ENCODE measurements at places on chromosomes 2 and 18.

- no peaks in the 10 kb centered on the region for H3K27me3 ChIP-seq
- H3K27ac ChIP-seq = no peak overlapping the region
Observed at GRCh38 chr18:5937795-5938194, 42.5 kb upstream of the TMEM200C start.

DNA sequence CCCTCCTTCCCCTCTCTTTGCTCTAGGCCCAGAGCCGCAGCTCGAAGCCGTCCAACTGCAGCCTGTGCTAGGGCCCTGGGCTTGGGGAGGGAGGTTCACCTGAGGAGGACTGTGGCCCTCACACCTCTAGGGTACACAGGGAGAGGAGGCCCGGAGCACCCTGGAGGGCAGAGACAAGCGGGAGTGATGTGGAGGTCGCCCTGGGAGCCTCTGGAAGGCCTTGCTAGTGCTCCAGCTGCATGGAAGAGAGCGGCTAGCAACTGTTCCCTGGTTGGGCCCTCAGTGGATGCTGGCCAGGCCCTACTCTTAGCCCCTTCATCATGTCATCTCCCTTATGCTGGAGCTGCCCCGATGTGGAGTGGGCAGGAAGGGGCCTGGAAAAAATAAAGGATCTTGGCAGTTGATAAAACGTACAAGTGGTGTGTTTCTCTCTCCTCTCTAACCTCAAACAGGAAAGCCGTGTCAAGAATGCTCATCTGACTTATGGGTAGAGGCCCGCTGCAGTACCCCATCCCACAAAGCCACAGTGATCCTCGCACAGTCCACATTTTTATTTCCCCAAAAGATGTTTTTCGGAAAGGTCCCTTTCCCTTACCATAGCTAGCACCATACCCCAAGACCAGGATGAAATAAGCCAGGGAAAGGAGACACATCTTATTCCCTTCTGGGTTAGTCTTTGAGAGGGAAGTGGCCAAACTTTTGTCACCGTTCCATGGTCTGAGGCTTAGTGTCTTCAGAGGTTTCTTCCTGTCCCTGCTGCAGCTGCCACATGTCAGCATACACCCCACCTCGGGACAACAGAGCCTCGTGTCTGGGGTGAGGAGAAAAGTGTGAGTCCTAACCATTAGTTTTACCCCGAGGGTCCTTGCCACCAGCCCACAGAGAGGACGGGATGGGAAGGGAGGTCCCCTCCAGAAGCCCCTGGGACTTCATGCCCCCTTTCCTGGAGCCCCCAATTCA, 2.9 kb downstream of the ZFAND2B start:
- no peaks in the 10 kb centered on the region for H3K27me3 ChIP-seq
- DNase-seq = no peak
- peaks cover 21% of the 10 kb centered on the region for H3K36me3 ChIP-seq
- peaks cover 15% of the 10 kb centered on the region for H3K4me1 ChIP-seq
- H3K27ac ChIP-seq = no peak overlapping the region
- no peak overlapping the region for H3K4me3 ChIP-seq

GRCh38 chr18:31380912-31381311, 4.3 kb downstream of the DSG4 start:
- H3K27ac ChIP-seq = no peak overlapping the region
- no peaks in the 10 kb centered on the region for H3K27me3 ChIP-seq
- H3K4me1 ChIP-seq = no peaks in the 10 kb centered on the region
- DNase-seq = no peak

DNA sequence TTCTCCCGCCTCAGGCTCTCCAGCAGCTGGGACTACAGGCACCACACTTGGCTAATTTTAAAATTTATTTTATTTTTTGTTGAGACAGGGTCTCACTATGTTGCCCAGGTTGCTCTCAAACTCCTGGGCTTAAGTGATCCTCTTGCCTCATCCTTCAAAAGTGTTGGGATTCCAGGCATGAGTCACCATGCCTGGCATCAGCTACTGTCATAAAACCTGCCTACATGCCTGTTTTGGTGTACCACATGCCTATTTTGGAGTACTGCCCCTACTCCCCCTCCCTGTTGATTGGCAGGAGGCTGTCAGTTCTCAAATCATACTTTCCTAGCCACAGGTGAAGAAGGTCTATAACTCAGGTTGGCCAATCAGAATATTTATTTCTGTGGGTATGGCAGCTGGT, 64.0 kb downstream of the CHST9 start:
- DNase-seq = no peak
- H3K27ac ChIP-seq = no peak overlapping the region
- no peaks in the 10 kb centered on the region for H3K4me1 ChIP-seq
- no peak overlapping the region for H3K4me3 ChIP-seq
- H3K36me3 ChIP-seq = no peaks in the 10 kb centered on the region

GRCh38 chr2:127566139-127566417, 30.6 kb downstream of the MYO7B start:
- no peak for DNase-seq
- no peak overlapping the region for H3K4me3 ChIP-seq
- peaks cover 45% of the 10 kb centered on the region for H3K4me1 ChIP-seq
- H3K27me3 ChIP-seq = no peaks in the 10 kb centered on the region

GRCh38 chr2:233036162-233036838, 3.8 kb downstream of the NEU2 start:
- no peaks in the 10 kb centered on the region for H3K36me3 ChIP-seq
- H3K4me3 ChIP-seq = no peak overlapping the region
- H3K27ac ChIP-seq = no peak overlapping the region
- DNase-seq = no peak
- peaks cover 7% of the 10 kb centered on the region for H3K4me1 ChIP-seq

DNA sequence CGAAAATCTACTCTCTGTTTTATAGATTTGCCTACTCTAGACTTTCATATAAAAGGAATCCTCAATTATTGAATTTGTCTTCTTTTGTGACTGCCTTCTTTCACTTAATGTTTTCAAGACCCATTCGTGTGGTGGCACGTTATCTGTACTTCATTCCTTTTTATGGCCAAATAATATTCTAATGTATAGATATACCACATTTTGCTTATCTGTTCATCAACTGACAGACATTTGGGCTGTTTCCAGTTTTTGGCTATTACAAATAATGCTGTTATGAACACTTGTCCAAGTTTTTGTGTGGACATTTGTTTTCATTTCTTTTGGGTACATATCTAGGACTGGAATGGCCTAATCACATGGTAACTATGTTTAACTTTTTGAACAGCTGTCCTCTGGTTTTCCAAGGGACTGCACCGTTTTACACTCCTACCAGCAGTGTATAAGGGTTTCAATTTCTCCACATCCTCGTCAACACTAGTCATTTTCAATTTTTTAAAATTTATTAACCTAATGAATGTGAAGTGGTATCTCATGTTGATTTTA, 9.3 kb upstream of the NPAS2 start:
- no peaks in the 10 kb centered on the region for H3K36me3 ChIP-seq
- no peak overlapping the region for H3K27ac ChIP-seq
- peaks cover 11% of the 10 kb centered on the region for H3K4me1 ChIP-seq
- no peak for DNase-seq
- no peaks in the 10 kb centered on the region for H3K27me3 ChIP-seq

DNA sequence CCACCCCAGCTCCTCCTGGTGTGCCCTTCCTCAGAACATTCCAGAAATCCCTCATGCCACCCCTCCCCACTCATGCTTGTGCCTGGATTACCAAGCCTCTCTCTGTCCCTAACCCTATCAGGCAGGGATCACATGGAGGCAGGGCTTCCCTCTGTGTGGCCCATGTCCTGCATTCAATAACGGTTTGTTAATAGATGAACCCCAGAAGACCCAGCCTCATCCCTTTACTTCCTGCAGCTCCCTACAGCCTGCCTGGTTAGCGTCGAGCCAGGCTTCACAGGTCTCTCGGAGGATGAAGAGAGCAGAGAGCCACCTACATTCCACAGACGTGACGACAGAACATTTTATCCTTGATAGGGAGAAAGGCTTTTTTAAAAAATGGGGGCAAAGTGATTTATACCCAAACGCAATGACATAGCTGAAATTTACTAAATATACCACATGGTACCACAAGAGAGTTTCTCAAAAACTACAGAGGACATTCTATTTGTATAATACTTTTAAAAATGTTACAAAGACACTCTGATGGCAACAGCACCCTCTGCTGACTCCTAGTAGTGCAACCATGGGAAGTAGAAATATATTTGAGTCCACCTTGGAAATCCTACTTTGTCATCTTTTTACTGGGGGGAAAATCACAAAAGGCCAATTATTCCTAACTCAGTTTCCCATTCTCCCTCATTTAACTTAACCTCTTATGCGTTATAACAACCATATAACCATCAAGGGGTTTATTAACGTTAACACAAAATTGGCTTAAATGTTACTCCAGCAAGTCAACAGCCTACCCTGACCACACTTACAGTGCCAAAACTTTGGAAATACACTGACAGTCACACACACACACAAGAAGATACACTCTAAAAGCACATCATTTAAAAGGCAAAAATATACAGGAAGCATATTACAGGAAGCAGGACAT, 30.7 kb downstream of the FBXO15 start:
- no peaks in the 10 kb centered on the region for H3K4me1 ChIP-seq
- H3K36me3 ChIP-seq = no peaks in the 10 kb centered on the region
- DNase-seq = no peak
- no peaks in the 10 kb centered on the region for H3K27me3 ChIP-seq
- H3K27ac ChIP-seq = no peak overlapping the region
- H3K4me3 ChIP-seq = no peak overlapping the region

- no peak for DNase-seq
- no peak overlapping the region for H3K27ac ChIP-seq
- H3K27me3 ChIP-seq = no peaks in the 10 kb centered on the region
- no peak overlapping the region for H3K4me3 ChIP-seq
Observed at GRCh38 chr2:239570971-239571520, 170.2 kb upstream of the HDAC4 start.

GRCh38 chr18:73615506-73615905, 532.1 kb downstream of the FBXO15 start:
- H3K4me3 ChIP-seq = no peak overlapping the region
- no peaks in the 10 kb centered on the region for H3K27me3 ChIP-seq
- no peak for DNase-seq
- H3K36me3 ChIP-seq = no peaks in the 10 kb centered on the region
- no peaks in the 10 kb centered on the region for H3K4me1 ChIP-seq

GRCh38 chr2:68749345-68749744, 14.7 kb downstream of the ARHGAP25 start:
- H3K36me3 ChIP-seq = no peaks in the 10 kb centered on the region
- H3K27me3 ChIP-seq = no peaks in the 10 kb centered on the region
- H3K27ac ChIP-seq = no peak overlapping the region
- DNase-seq = no peak
- H3K4me1 ChIP-seq = no peaks in the 10 kb centered on the region

DNA sequence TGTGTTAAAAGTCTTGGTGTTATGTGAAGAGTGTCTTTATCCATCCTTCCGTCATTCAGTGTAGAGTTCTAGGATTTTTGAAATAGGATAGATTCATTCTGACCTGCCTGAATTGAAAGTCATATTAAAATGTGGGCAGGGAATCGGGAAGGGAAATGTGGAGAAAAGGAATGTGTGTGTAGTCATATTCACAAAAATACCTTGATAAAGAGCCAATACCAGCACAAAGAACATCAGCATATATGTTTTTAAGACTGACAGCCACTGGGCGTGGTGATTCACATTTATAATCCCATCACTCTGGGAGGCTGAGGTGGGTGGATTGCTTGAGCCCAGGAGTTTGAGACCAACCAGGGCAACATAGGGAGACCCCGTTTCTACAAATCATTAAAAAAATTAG, 188.1 kb downstream of the CAMKMT start:
- H3K4me3 ChIP-seq = no peak overlapping the region
- H3K4me1 ChIP-seq = peaks cover 19% of the 10 kb centered on the region
- no peaks in the 10 kb centered on the region for H3K36me3 ChIP-seq
- no peaks in the 10 kb centered on the region for H3K27me3 ChIP-seq
- no peak overlapping the region for H3K27ac ChIP-seq

GRCh38 chr2:76467326-76467725, 756.6 kb upstream of the GCFC2 start:
- no peak overlapping the region for H3K4me3 ChIP-seq
- no peak for DNase-seq
- no peaks in the 10 kb centered on the region for H3K4me1 ChIP-seq
- H3K36me3 ChIP-seq = no peaks in the 10 kb centered on the region

DNA sequence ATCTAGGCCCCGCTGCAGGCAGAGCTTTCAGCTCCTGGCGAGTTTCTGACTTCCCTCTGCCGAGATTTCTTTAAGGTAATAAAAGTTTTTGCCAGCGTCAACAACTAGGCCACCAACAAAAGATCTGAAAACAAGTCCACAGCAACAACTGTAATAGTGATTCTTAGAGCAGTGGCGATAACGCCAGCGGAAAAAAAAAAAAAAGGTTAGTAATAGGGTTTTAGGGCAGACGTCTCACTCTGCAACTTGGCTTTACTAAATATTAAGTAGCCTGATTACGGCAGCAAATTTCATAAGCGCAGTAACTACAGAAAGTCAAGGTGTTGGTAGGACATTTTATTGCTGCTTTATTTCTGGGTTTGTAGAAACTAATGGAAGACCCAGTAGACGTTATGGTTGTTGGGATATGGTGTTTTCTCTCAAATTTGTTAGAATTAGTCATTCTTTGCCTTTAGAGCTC, 481 bp downstream of the SLC30A6 start:
- peak overlapping the region; percentile 96 for H3K4me3 ChIP-seq
- H3K36me3 ChIP-seq = no peaks in the 10 kb centered on the region
- no peaks in the 10 kb centered on the region for H3K27me3 ChIP-seq
- peaks cover 13% of the 10 kb centered on the region for H3K4me1 ChIP-seq
- DNase-seq = no peak

DNA sequence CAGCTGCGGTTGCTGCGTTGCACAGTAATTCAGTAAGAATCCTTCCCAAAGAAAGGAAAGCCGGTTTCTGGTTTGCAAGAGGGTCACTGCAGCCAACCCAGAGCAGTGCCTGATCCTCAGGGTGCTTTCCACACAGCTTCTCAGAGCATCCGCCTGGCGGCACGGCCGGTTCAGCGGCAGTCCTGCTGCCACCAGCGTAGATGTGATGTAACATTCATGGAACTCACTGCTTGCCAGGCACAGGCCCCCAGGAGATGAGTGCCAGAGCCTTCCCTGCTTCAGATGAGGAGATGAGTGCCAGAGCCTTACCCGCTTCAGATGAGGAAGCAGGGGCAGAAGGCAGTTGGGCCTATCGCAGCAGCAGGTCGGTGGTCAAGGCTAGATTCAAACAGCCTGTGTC, 230.2 kb downstream of the GBX2 start:
- no peaks in the 10 kb centered on the region for H3K36me3 ChIP-seq
- H3K27ac ChIP-seq = no peak overlapping the region
- H3K27me3 ChIP-seq = no peaks in the 10 kb centered on the region

- no peaks in the 10 kb centered on the region for H3K4me1 ChIP-seq
- H3K27ac ChIP-seq = no peak overlapping the region
- no peaks in the 10 kb centered on the region for H3K36me3 ChIP-seq
- no peak overlapping the region for H3K4me3 ChIP-seq
Observed at GRCh38 chr18:1468550-1468949, 563.9 kb downstream of the ADCYAP1 start.

- H3K27me3 ChIP-seq = no peaks in the 10 kb centered on the region
- no peak for DNase-seq
- no peaks in the 10 kb centered on the region for H3K4me1 ChIP-seq
Observed at GRCh38 chr2:177721818-177722567, 329.4 kb downstream of the AGPS start.

- H3K4me1 ChIP-seq = no peaks in the 10 kb centered on the region
- H3K27ac ChIP-seq = no peak overlapping the region
- H3K4me3 ChIP-seq = no peak overlapping the region
- no peak for DNase-seq
- H3K36me3 ChIP-seq = no peaks in the 10 kb centered on the region
- H3K27me3 ChIP-seq = peaks cover 21% of the 10 kb centered on the region
Observed at GRCh38 chr2:218960309-218961165, 1.1 kb downstream of the CDK5R2 start.

- no peak overlapping the region for H3K4me3 ChIP-seq
- no peak for DNase-seq
- H3K4me1 ChIP-seq = no peaks in the 10 kb centered on the region
- H3K27me3 ChIP-seq = no peaks in the 10 kb centered on the region
Observed at GRCh38 chr2:34719206-34719605, 1120.1 kb upstream of the FAM98A start.

Data from thoracic aorta (tissue), 2 donors.